ENCODE measurements at places on chromosomes 1 and 21.
A peak's percentile ranks its signal among the peaks of the same experiment; 100 is the strongest.

DNA sequence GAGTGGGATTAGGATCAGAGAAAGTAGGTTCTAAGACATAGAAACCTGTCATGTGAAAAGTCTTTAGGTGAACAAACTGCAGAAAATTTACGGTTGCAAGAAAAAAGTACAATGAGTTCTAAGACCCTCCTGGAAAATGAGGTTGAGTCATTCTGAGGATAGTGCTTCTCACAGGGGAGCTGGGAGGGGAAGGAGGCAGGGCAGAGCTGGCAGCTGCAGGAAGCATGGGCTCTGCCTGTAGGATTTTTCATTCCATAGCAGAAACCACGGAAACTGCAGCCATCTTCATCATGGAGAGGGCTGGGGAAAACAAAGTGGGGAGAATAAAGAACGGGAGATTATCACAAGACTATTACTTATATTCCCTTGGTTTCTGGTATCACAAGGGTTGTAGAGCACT, 25.8 kb upstream of the THEM4 start:
- no peak for DNase-seq

DNA sequence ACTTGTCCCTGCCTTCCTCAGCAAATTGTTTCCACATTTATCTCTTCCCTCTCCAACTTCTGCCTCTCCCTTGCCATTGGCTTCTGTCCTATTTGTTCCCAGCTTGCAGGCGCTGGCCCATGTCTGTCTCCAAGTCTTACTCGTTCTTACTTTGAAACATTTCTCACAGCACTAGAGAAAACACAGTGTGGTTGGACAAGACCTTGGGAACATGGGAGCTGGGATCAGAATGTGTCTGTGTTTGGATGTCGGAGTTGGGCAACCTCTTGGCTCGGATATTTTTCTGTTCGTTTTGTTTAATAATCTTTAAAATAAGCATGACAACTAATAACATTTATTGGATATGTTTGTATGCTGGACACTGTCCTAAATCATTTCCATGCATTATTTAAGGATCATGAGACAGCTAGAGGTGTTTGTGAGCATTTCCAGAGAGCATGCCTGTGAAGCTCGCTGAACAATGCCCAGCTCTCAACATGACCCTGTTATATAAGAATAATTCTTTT, 5.9 kb upstream of the BRWD1 start:
- DNase-seq: peak; percentile 29

GRCh38 chr1:85465786-85466134, 801 bp upstream of the DDAH1 start:
- no peak for DNase-seq

GRCh38 chr1:169103002-169103401, 3.5 kb upstream of the ATP1B1 start:
- DNase-seq: no peak

DNA sequence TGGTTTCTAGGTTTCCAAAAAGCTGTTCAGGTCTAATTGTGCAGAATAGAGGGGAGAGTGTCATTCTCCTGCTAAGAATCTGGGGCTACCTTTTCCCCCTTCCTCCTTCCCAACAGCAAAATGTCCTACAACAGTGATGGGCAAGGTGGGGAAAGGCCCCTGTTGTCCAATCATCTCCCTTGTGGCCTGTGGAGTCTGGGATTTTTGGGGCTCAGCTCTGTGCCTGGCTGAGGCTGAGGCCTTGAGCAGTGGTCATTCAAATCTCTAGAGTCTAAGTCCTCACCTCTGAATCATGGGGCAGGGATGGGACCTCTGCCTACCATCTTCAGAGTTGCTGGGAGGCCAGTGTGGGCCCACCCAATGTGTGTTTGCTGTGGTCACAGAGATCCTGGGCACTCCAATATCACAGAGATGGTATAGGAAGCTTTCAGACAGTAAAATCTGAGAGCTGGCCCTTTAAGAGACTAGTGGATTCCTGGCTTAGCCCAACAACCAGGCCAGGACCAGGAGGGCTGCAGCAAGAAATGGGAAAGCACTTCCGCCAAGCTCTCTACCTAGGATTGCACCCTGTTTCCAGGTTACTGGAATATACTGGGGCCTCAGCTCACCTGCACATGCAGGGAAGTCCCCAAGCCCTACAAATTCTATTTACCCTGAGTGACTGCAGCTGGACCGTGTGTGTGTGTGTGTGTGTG, 28.5 kb upstream of the TENT5C start:
- no peak for DNase-seq

DNA sequence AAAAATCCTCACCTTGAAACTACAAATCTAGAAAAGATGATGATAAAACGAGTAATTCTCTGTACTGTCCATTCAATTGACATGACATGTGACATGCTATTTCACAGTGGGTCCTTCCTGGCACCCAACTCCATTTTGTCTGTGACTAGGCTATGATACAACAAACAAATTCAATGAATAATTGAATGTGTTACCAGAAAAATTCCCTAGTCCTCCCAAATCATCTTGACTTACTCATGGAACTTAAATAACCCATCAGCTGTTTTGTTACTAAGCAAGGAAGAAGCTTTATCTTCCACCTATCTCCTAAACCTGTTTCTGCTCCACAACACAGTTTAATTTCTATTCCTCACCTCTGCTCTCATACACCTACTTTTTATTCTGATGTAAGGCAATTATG, 30.4 kb downstream of the B3GALNT2 start:
- DNase-seq: no peak

- DNase-seq: no peak
Observed at GRCh38 chr21:36205962-36206361, 49.3 kb downstream of the DOP1B start.

DNA sequence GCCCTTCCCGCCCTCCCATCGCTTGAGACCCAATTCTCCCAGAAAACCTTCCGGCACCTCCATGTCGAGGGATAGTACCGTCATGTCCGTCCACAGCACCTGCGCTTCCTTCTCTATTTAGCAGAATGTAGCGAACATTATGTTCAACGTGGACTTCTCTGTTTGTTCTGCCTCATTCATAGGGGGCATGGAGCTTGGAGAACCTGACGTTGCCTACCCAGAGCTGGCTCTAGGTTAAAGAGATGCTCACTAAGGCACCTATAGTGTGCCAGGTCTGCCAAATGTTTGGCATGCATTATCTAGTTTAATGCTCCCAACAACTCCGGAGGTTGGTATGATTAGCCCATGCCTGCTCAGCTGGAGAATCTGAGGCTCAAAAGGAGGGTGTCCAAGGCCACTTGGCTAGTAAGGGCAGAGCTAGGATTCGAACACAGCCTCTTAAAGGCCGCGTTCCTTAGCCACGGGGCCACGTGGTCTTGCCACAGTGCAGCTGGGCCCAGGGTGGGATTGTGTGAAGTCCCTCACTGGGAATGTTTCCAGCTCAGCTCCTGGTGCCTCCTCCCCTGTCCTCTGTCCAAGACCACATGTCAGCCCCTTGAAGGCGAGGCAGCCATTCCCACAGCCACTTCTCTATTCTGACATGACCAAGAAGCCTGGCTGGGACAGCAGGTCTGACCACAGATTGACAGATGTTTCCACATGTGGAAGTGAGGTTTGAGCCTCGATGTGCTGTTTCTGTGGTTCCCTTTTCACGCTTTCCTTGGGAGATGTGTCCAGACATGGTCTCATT, 57.8 kb downstream of the RUNX3 start:
- DNase-seq: no peak

- no peak for DNase-seq
Observed at GRCh38 chr1:204319027-204319426, 40.7 kb downstream of the PLEKHA6 start.

- DNase-seq: no peak
Observed at GRCh38 chr1:193431265-193431977, 245.0 kb upstream of the B3GALT2 start.

- DNase-seq: no peak
Observed at GRCh38 chr1:16352842-16353535, 709 bp upstream of the FBXO42 start.

DNA sequence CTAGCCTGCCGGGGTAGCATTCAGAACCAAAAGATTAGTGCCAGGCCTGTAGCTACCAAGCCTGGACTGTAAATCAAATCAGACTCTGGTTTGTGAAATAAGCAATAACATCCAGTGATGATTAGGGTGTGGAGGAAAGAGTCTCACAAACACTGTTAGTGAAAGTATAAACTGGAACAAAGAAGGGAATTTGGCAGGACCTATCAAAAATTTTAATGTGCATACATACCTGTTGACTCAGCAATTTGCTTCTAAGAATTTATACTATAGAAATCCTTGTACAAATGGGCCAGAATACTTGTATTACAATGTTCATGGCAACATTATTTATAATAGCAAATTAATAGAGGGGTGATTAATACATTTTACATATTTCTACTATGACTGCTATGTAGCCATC, 109.8 kb upstream of the WARS2 start:
- no peak for DNase-seq

DNA sequence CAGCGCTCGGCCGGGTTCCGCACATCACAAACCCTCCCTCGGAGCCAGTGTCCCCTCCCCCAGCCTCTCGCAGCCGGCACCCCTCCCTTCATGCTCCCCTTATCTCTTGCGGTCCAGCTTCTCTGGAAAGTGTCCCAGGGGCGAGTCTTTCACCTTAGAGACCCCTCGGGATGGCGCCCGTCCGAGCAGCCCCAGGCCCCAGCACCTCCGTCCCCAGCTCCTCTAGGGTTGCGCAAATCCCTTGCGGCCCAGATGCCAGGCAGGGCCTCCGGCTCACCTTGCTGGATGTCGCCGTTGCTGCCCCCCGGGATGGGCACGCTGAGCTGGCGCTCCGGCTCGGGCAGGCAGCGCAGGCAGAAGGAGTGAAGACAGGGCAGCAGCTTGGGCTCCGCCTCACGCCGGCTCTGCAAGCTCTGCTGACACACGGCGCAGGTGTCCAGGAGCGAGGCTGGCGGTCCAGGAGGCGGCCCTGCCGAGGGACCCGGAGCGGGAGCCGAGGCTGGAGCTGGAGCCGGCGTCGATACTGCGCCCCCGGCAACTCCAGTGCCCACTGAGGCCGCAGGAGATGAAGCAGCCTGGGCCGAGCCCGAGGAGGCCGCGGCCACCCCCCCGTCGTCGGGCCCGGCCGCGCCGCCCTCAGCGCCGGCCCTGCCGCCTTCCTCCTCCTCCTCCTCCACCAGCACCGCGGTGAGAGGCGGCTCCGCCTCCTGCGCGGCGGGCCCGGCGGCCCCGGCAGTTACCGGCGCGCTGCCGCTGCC, 550 bp downstream of the TRIM33 start:
- peak; percentile 61 for DNase-seq

DNA sequence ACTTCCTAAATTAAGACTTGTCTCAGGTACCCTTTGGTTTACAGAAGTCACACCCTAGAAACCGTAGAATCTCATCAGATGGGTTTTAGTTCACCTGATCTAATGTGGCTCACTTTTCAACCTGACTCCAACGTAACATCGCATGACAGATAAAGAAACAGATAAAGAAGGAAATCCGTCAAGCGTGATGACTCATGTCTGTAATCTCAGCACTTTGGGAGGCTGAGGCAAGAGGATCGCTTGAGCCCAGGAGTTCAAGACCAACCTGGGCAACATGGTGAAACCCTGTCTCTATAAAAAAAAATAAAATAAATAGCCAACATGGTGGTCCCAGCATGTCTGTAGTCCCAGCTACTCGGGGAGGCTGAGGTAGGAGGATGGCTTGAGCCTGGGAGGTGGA, 97.3 kb downstream of the SPSB1 start:
- DNase-seq: no peak

GRCh38 chr1:13781907-13782633, 82.1 kb downstream of the PRDM2 start:
- DNase-seq: no peak

GRCh38 chr21:44082648-44083440, 24.4 kb upstream of the PWP2 start:
- DNase-seq: peak; percentile 70

DNA sequence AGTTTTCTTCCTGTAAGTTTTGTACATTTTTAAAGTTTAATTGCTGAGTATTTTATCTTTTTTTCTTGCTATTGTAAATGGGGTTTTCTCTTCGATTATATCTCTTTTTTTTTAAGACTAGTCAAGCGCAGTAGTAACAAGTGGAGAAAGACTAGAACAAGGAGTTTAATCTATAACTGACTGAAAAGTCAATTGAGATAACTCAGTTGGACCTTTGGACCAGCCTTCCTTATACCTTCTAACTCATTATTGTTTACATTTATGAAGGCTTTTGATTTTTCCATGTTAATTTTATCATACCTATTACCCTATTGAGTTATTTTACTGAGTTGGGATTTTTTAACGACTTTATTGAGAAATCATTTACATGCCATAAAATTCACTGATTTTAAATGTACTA, 81.2 kb downstream of the SMYD3 start:
- no peak for DNase-seq

- no peak for DNase-seq
Observed at GRCh38 chr21:44929242-44929798, 8.6 kb upstream of the ITGB2 start.

DNA sequence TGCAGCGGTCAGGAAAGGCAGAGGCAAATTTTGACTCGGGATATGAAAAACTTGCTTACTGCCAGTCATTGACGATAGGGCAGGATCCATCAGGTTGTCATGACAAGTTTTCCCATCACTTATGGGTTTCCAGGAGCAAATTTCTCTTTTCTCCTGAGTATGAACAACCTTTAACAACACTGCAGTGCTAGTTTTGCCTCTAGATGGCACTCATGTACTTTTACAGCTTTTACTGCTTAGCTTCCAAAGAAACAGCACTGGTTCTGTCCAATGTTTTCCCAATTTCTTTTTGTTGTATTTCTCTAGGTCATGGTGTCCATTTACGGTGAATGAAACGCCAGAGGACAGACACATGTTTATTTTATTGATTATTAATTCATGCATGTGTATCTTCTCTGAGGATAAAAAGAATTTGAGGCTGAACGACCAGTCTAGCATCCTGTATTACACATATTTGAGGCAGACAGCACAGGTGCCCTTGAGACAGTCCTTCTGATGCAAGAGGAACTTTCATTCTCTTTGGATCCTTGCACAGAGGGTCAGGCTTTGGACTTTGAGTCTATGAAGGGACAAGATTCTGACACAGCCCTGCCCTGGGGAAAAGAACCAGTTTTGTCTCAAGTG, 112.3 kb upstream of the TRABD2B start:
- DNase-seq: no peak

DNA sequence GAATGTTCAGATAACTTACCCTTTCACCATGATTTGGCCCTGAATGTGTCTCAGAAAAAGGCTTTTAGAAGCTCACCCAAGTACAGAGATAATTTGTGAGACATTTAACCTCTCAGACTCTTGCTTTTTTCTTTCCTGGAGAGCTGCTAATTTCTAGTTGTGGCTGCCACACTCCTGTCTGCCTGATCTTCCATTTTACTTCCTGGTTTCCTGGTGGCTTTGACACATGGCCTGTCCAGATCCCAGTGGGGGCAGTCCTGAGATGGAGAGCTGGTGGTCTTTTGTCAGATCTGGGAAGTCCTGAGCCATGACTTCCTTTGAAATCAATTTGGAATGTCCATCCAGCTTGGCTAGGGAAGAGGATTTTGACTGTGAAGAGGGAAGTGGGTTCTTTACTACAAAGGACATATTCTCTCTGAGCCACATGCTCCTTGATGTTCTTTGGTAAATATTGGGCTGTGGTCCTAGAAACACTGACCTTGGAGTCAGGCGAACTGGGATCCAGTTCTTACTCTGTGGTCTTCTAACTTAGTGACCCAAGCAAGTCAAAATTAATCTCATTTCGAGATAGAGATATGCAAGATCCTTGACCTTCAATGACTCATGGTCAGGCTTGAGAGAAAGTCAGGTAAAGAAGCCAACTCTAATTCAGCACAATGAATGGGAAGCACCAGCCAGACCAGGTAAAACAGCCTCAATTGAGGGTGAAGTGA, 78.0 kb upstream of the HSD17B7 start:
- DNase-seq: no peak

All from thyroid gland (tissue), 4 donors.